ENCODE measurements at places on chromosomes 11 and 22.

- DNase-seq = no peak
Measured at GRCh38 chr11:86509588-86509974, 134.9 kb downstream of the CCDC81 start.

DNA sequence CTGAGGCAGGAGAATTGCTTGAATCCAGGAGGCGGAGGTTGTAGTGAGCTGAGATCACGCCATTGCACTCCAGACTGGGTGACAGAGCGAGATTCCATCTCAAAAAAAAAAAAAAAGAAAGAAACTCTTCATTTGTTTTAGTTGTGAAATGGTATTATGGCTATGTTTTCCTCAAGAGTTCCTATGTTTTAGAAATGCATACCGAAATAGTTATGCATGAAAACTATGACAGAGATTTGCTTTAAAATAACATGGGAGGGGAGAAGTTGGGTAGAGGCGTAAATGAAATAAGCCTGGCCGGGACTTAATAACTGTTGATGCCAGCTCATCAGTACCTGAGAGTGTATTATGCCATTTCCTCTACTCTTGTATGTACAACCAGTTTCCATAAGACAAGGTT lies 48.3 kb downstream of the FEZ1 start:
- no peak for DNase-seq

- peak; percentile 94 for DNase-seq
Measured at GRCh38 chr11:126834149-126834548, 166.4 kb downstream of the KIRREL3 start.

DNA sequence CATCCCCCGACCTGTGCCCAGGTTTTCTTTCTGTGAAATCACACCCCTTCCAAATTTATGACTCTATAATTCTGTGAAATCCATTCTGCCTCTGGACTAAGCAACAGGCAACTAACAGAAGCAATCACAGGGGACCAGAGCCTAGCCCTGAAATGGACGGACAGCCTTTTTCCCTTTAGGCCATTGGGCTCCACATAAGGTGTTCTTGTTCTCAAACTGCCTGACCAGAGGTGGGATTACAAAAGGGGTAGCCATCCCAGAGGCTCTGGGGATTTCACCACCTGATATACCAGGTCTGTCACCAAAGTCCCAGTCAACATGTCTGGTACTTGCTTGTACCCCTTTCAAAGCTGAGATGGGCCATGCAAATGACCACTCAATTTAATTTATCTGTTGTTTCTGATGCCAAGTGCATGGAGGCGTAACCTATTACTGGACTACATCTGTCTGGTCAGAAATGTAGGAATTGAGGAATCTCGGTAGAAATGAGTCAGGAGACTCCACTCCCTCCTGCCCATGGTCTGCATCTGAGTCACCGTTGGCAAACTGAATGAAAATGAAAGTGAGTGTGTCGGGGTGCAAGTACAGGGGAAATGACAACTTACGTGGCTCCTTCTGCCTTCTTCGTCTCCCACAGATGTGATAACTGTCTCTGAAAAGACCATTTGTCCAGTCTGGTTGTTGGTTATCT lies 10.2 kb downstream of the DKK3 start:
- peak; percentile 88 for DNase-seq

DNA sequence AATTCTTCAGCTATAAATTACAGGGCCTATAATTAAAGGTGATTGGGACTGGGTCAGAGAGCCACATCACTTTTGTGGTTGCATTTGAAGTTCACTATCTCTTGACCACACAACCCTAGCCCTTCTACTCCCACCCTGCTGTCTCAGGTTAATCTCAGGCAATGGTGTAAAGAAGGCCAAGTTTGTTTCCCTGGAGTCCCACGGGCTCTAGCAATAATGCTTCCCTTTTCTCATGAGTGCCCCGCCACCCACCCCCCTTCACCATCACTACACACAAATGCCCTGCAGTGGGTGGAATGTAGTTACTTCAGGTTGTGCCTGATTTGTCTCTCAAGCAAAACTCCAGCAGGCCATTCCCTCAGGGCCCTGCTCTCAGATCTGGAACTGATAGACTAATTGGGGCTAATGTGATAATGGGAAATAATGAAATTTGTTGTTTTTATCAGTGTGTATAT lies 1.8 kb upstream of the EHF start:
- no peak for DNase-seq
